A549 treated with dexamethasone at 1 μM for 4 hours (cell line): ENCODE measurements at places on chromosomes 2 and 18. TPM values are rescaled to one million over a fixed set of nuclear protein-coding genes. Genes with fewer than 3 reads are reported as not detected.

The LIPT1 gene
- total RNA-seq: 3.2 to 5.1 TPM (median 3.6 TPM) in 5 replicates

The TXNL1 gene
- total RNA-seq: 63.1 to 71.8 TPM (median 66.6 TPM) in 5 replicates

The BUB1 gene
- 35.9 to 45.1 TPM (median 38.9 TPM) in 5 replicates for total RNA-seq

The PROM2 gene
- 0.02 TPM in 2 of 5 replicates, not detected in the others for total RNA-seq

The POU3F3 gene
- 0.02 TPM in 1 of 5 replicates, not detected in the others for total RNA-seq

The CCDC150 gene
- 3.0 to 4.9 TPM (median 4.5 TPM) in 5 replicates for total RNA-seq

The POTEI gene
- total RNA-seq: 0.01 TPM in 1 of 5 replicates, not detected in the others

The TEX44 gene
- not detected in 5 replicates for total RNA-seq

The FSHR gene
- total RNA-seq: not detected in 5 replicates

The RUFY4 gene
- total RNA-seq: not detected in 5 replicates

The GALNT1 gene
- 74.9 to 101 TPM (median 90.8 TPM) in 5 replicates for total RNA-seq

The PMS1 gene
- total RNA-seq: 5.5 to 9.0 TPM (median 7.7 TPM) in 5 replicates

The TTN gene
- under 0.01 to 0.04 TPM (median 0.01 TPM) in 5 replicates for total RNA-seq

The TCF7L1 gene
- total RNA-seq: 7.5 to 12.4 TPM (median 11.6 TPM) in 5 replicates

The MSH6 gene
- total RNA-seq: 86.5 to 106 TPM (median 93.4 TPM) in 5 replicates

The TDRD15 gene
- total RNA-seq: not detected in 5 replicates

The TMEM178A gene
- 0.12 to 0.21 TPM (median 0.15 TPM) in 4 of 5 replicates, not detected in the other for total RNA-seq

The RNF125 gene
- 0.21 to 0.60 TPM (median 0.25 TPM) in 5 replicates for total RNA-seq
